Stimulated activated CD8-positive, alpha-beta memory T cell treated with anti-CD3 and anti-CD28 coated beads, Interleukin-7, amount 100 ng/mL, for 48 hours (primary cell): ENCODE measurements at places on chromosomes 12 and 14.

DNA sequence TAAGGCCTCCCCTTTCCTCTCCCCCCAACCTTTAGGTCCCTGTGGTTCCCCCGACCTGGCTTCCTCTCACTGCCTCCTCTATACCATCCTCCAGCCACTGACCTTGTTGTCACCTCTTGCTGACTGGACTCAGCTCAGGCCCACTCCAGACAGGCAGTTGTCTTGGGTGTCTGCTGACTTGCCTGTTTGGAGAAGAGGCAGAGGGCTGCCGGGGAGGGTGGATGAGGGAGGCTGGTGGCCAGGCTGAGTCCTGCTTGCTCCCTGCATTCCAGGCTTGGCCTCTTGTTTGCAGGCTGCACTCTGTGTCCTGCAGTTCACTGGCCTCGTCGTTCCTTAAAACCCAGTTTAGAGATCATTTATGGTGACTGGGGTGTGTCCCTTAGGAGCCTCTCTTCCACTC is 31.0 kb upstream of the RD3L start:
- DNase-seq = no peak

GRCh38 chr12:23126794-23127193 is 501.8 kb downstream of the ETNK1 start:
- DNase-seq = no peak

DNA sequence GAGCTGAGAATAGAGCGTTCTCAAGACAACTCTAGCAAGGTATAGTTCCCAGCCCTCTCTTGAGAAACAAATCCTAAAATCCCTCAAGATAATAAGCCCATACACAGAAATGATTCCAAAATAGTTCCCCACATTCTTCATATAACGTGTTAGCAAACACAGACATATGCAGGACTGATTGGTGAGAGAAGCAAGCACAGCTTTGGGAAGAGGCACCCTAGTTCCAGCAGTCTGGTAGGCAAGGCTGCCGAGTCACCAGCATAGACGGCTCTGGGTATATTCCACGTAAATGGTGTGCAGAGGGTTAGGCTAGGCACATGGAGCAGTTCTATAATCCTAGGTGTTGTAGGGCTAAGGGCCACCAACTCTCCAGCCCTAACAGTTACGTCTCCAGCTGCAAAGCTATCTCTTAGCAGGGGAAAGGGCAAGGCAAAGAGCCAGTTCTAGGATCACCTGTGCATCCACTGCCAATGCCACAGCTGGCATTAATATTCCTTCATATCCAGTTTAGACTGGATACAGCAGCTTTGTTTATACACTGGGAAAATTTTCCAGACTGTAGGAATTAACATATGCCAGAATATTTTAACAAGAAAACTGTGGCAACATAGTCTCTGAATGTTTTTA is 52.9 kb downstream of the SH2B3 start:
- no peak for DNase-seq

DNA sequence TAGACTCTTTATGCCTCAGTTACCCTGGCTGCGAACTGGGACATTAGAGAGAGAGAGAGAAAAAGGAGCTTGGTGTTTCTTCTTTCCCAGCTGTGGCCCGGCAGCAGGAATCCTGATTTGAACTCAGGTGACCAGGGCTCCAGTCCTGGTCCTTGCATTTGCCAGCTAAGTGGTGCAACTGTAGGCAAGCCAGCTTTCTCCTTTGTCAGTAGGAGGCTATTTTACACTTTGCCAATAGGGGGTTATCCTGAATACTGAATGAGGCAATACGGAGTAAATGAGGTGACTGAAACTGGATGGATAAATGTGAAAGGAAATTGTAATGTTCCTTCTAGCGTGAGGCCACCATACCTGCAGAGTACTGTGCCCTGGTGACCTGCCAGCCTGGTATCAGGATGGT is 27.8 kb downstream of the KCNA5 start:
- DNase-seq = no peak

DNA sequence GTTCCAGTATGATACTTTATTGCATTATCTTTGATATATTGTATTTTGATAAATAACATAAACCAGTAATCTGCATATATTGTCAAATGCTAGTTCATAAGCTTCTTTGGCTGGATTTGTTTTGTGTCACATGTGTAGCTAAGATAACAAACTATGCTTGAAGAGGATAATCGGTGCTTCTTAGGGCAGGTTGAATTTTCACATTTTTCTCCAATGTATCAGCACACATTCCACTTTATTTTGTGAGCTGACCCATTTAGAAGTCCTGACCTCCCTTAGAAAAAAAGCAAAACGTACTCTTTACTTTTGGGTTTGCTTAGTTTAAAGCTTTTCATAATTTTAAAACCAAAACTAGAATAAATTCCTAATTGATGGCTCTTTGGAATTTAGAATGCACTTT is 277.7 kb upstream of the DDHD1 start:
- DNase-seq = no peak

DNA sequence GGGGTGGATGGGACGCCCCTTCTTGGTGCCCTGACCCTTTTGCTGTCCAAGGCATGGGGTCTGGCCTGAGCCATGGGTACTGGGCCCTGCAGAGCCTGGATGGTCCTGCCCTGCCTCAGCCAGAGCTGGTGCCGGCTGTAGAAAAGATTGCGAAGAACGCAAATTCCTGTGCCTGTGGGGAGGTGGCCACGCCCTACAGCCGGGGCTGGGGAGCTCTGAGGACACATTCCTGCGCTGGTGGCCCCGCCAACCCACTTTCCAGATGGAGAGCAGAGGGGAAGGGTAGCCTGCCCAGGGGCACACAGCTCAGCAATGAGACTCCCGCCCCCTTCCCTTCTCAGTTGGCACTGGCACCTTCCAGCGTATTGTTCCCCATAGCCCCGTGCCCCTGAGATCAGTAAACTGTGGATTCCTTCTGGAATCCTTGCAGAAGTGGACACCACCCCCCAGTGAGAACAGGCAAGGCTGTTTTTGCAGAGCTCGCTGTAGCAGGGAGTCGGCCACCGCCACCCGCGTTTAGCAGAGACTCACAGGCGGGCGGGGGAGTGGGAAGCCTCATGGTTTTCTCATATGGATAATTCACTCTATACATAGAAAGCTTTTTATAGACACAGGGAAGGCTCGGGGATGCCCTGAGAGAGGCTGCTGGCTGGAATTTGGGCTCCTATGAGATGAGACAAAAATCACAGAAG is 8.6 kb downstream of the INF2 start:
- DNase-seq = no peak
